ENCODE measurements at places on chromosomes 1 and 21.

DNA sequence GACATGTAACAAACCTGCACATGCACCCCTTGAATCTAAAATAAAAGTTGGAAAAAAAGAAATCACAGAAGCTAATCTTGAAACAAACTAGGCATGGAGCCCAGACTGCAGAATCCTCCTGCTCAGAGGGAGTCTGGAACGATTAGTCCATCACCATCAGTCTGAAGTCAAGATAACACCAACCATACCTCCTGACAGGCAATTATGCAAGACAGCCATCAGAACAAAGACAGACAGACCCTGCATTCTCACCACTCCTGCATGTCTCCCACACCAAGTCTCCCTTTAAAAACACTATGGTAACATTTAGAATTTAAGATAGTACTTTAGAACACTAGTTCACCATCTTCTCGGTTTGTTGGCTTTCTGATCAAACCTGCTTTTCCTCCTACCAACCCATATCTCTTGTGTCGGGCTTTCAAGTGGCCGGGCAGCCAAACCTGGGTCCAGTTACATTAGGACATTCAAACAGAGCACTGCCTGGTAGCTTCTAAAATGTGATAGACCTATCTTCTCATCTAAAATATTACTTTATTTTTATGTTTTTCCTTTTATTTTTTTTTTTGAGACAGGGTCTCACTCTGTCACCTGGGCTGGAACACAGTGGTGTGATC, 10.1 kb downstream of the YARS1 start:
- DNase-seq, result no peak

DNA sequence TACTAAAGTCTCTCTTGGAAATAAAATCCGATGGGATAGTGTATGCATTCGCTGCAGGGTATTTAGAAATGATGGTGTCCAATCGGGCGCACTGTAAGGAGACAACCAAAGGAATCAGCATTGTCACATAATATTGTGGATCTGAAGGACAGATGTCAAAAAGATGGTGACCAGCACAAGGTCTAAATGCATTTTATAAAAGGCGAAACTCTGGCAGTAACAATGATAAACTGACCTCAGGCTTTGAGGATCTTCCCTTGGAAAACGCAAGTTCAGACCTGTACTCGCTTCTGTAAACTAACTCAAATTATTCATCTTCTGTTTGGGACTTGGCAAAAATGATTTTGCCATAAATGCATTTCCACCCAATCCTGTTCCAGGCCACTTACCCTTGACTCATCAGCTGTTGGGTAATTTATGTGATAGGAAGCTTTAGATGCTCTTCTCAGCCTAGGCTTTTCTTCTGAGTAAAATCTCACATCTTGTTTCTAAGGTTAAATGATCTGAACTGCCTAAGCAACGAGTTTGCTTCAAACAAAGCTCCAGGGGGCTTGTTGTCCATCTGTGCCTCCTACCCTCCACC, 33.8 kb downstream of the STPG1 start:
- DNase-seq, result no peak

DNA sequence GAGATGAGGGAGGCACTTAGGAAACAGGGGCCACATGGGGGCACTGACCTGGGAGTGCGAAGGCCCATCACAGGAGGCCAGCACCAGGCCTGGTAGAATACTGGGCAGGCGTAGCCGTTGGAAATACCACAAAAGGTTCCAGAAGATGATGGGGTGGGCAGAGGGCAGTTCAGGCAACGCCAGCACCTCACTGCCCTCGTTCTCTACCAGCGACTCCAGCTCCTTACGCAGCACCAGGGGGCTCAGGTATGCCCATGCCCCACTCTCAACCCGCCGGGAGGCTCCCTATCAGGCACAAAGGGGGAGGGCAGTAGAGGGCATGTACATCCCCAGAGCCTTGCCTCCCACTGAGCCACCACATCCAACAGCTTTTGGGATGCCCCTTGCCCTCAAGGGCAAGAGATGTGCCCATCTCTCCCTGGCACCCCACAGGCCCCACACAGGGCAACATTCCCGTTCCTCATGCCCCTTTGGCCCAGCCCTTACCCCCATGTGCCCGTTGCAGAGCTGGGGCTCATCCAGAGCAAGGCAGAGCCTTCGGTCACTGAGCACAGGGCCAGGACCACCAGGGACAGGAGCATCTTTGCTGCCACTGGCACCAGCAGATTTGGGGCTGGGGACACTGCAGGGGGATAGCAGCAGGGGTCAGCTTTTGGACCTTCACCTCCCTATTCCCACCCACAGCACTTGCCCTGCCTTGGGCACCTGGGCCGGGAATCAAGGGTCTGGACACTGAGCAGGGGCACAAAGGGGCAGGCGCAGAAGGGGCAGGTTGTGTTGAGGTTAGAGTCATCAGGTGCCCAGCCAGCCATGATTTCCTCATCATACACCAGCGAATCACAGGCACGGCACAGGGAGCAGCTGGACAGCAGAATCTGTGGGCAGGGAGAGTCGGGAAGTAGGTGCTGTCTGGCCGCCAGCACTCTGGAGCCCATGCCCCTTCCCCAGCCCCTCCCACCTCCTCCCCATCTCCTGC, 9.7 kb upstream of the GATAD2B start:
- DNase-seq, result no peak

- peak; percentile 95 for DNase-seq
These were observed 18.7 kb downstream of the KIAA2013 start for GRCh38 chr1:11907275-11908094.

GRCh38 chr1:28518745-28519341, 13.0 kb downstream of the RCC1 start:
- peak; percentile 28 for DNase-seq
